H7 (cell line): ENCODE measurements at places on chromosomes 13 and 19. TPM values are rescaled to one million over a fixed set of nuclear protein-coding genes. Genes with fewer than 3 reads are reported as not detected.
A peak's percentile ranks its signal among the peaks of the same experiment; 100 is the strongest.

Gene DCLK1
- total RNA-seq: 10.4 and 12.8 TPM in 2 replicates

- DNase-seq: peak; percentile 99
These were observed at the start of gene LSR for GRCh38 chr19:35248310-35249145. LSR (plus strand) TSS chr19:35249002; CDS start chr19:35249023, 21 bp downstream.

DNA sequence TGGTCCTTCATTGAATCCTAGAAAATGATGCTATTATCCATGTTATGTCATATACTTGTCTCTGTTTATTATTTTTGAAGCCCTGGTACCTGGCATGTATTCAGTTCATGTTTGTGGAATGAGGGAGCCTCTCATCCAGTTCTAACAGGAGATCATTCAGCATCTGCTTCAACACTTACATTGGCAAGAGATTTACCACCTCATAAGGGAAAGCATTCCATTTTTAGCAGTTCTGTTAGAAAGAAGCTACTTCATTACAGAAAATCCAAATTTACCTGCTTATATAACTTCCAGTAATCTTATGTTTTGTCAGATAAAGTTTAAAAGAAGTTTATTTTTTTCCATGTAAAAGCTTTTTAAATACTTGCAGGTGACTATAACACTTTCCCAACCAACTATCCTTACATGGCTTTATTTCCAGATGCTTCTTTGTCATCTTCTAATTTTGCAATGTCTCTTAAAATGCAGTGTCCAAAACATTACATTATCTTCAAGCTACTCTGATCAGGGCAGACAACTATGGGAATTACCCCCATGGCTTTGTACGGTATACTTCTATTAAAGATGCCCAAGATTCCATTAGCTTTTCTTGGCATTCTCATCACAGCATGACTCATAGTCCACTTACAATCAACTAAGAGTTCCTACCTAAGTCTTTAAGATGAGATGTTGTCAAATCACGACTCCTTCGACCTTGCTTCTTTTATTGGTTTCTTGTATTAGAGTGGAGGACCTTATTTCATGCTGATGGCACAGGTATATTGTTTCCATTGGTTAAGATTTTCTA lies 262.1 kb downstream of the PCDH9 start:
- DNase-seq: no peak

GRCh38 chr13:30412346-30412745 lies 9.9 kb upstream of the UBE2L5 start:
- DNase-seq: no peak

Gene CGB3
- total RNA-seq: not detected in 2 replicates

DNA sequence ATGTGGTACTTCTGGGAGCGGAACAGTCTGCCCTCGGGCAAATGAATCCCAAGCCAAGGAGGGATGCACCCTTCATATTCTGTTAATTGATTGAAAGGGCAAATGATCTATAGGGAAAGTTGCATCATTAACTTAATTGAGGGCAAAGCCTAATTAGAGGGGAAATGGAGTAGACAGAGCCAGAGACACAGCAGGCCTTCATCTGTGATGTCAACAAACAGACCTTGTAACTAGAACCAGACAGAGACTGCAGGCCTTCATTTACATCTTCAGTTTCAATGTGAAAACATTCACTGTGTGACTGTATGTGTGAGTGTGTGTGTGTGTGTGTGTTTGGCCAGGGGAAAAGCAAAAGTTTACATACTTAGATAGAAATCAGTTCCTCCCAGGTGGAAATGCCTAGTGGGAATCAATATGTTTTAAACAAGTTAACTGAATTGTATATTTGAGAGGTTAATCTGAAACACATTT lies 126.4 kb downstream of the SPRY2 start:
- no peak for DNase-seq
